ENCODE measurements at places on chromosomes 7 and 10.

DNA sequence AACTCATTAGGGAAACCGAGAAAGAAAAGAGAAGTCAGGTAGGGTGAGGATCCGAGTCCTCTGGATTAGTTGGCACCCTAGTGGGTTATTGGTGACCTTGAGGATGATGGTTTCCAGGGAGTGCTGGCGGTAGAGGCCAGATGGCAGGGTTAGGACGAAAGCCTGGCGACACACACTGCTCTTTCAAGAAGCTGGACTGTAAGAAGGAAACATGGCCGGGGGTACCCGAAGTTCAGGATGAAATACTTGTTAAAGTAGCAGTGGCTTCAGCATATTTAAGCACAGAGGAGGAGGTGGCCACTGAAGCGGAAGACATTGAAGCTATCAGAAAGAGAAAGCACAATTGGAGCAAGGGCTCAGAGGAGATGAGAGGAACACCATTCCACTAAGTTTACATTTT is 224.6 kb downstream of the RELN start:
- no peak for DNase-seq

DNA sequence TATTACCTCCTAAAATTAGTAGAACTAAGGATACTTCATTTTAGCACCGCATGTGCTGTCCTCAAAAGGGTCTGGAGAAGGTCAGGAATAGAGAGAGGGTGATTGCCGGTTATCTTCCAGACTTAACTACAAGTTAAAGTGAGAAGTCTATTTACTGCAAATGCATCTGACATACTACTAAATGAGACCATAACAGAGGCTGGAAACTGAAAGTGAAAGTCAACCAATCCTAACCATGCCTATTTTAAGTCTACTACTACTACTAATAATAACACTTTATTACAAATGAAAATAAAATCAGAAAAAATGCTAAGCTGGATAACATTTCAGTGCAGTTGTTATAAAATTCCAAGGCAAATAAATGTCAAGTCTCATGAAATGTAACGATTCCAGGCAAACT is 244.7 kb downstream of the KIF20B start:
- DNase-seq, result no peak

- no peak for DNase-seq
Observed at GRCh38 chr10:47061776-47062175, 150.5 kb downstream of the PTPN20 start.

DNA sequence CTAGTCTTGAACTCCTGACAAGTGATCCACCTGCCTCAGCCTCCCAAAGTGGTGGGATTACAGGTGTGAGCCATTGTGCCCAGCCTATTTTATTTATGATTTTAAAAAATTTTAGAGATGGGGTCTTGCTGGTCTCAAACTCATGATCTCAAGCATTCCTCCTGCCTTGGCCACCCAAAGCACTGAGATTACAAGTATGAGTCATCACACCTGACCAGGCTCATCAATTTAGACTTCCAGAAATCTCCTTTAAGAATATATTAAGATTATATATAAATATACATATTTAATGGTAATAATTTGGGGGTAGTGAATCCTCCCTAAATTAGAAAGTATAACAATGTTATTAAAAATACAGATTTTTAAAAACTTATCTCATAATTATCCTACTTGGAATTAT is 29.1 kb downstream of the LAMB1 start:
- DNase-seq, result no peak

GRCh38 chr10:110756876-110757275 is 112.7 kb downstream of the RBM20 start:
- no peak for DNase-seq

GRCh38 chr7:43362652-43363034 is 220.3 kb upstream of the STK17A start:
- no peak for DNase-seq

- no peak for DNase-seq
Observed at GRCh38 chr10:33519130-33519860, 184.8 kb upstream of the NRP1 start.

- no peak for DNase-seq
Observed at GRCh38 chr7:45606931-45607330, 32.8 kb downstream of the ADCY1 start.

DNA sequence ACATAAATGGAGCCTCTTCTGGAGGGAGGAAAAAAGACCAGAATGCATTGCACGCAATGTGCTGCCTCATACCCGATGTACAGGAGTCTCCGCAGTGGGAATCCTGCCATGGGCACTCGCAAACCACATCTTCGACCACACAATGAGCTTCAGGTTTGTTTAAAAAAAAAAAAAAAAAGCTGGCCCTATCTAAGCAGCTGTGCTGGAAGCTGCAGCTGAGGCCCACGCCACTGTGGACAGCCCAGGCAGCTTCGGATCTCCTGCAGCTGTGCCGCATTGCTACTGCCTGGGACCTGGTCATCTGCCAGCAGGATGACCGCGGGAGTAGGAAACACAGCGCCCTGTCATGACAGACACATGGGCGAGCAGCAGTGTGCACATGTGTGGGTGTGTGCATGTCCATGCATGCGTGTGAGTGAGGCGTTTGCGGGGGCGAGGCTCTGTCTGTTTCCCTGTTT is 26.0 kb downstream of the EN2 start:
- DNase-seq, result no peak

- DNase-seq, result no peak
Observed at GRCh38 chr7:80316811-80317210, 182.2 kb downstream of the GNAI1 start.

- no peak for DNase-seq
Observed at GRCh38 chr7:106236065-106236464, 48.7 kb downstream of the NAMPT start.

- DNase-seq, result no peak
Observed at GRCh38 chr7:131352032-131352431, 24.4 kb downstream of the MKLN1 start.

DNA sequence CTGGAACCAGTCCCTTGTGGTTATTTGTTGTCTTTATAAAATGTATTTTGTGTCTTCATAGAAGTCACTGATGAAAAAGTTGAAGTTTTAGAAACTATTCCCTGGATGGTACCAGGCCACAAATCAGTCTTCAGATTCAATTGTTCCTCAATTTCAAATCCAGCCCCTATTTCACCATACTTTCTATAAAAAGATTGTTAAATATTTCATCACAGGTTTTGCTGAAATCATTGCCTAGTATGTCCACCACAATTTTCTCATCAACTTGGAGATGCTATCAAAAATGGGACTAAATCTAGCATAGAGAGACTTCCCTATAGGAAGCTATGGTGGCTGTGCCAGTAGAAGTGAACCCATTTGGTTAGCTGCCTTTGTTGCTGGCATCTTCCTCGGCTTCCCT is 118.5 kb downstream of the RAB18 start:
- DNase-seq, result no peak

DNA sequence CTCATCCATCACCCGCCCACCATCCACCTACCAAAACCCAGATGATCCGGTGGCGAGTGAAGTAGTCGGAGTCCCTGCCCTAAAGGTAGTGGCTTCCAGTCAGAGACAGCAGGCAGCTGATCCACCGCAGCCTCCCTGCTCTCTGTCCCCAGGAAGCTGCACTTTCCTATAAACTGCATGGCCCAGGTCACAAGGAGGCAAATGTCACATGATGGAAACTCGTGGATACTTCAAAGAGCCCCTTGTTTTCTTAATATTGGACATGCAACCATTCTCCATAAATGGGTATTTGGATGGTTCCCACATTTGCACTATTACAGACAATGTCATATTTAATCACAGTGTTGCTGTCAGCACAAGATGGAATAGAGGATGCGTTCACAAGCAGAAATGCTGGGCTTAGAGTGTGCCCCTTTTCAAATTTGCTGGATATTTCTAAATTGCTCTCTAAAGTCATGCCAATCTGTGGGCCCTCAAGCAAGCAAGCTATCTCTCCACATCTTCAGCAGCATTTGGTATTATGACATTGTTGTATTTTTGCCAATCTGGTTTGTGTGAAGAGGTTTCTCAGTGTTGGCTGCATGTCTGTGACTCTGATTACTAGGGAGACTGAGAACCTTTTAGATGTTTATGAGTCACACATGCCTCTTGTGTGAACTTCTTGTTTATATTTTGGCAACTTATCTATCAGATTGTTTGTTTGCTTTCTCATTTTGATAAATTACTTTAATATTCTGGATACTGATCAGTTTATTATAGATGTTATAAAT is 822.0 kb downstream of the TNS3 start:
- no peak for DNase-seq

GRCh38 chr7:142817506-142817905 is 37.4 kb upstream of the EPHB6 start:
- DNase-seq, result no peak

DNA sequence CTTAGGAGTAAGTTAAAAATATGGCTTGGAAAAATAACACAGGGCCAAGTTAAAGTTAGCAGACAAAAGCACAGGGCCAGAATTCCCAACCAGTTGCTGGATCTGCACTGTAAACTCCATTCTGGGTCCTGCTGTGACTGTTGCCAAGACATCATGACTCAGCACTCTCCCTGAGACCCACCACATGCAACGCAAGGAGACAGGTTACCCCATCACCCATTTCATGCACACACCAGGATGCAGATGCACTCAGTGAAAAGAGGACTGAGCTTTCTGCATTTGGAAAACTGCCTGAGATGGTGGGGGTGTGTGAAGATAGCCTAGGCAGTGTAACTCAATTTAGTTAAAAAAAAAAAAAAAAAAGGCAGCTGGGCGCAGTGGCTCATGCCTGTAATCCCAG is 97.6 kb upstream of the ZNF438 start:
- DNase-seq, result no peak

DNA sequence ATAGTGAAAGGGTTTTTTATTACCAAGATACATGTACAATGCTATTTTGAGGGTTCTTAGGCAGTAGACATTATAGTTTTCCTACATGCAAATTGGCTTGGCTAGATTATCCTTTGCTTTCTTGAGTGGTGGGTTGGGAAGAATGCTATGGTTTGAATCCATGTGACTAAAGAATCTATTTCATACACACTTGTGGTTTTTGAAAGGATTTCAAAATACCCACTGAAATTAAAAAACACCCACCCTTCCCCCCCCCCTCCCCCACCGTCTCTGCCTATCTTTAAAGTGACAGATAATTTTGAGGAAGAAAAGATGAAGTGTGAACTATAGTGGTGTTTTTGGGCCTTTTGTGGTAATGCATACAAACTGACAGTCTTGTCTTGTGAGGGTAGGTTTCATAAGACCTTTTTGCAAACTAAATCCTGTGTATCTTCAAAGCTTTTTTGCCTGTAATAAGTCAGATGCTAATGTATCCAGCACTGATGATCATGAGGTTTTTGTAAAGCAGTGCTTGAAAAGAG is 90.9 kb downstream of the TPST1 start:
- DNase-seq, result no peak

GRCh38 chr10:69897432-69897831 is 95.7 kb downstream of the COL13A1 start:
- no peak for DNase-seq

DNA sequence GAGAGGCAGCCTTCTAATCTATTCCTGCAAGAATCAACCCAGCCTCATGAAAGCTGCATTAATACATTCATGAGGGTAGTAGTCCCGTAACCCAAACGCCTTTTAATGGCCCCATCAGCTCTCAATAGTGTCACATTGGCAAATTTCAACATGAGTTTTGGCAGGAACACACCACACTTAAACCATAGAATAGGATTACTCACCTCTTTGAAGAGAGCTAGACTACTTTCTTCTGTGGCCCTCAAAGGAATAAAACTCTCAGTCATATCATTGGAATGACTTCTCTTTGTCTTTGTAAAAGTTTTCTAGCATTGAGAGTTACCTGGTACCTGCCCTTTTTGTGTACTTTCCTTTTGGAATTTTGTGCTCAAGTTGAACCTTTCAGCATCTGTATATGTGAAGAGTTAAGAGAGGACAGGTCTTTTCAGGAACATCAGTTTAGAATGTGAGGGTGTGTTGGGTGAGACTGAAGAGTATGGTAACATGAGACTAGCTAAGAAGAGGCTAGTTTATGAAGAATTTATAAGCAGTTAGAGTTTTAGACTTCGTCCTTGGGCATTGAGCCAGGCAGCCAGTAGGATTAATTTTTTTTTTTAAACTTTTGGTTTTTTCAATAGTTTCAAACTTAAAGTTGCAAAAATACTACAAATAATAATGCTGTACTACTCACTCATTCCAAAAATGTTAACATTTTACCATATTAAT is 92.6 kb downstream of the MLLT10 start:
- no peak for DNase-seq

GRCh38 chr7:36032361-36032818 is 120.7 kb upstream of the EEPD1 start:
- no peak for DNase-seq

GRCh38 chr10:103572347-103573204 is 79.1 kb downstream of the NEURL1 start:
- DNase-seq, result no peak

- DNase-seq, result no peak
Observed at GRCh38 chr7:102287981-102288278, 1.3 kb downstream of the SH2B2 start.

- DNase-seq, result no peak
Observed at GRCh38 chr10:124001391-124002148, 91.8 kb downstream of the CHST15 start.

- no peak for DNase-seq
Observed at GRCh38 chr7:44377681-44378421, 52.5 kb upstream of the CAMK2B start.

DNA sequence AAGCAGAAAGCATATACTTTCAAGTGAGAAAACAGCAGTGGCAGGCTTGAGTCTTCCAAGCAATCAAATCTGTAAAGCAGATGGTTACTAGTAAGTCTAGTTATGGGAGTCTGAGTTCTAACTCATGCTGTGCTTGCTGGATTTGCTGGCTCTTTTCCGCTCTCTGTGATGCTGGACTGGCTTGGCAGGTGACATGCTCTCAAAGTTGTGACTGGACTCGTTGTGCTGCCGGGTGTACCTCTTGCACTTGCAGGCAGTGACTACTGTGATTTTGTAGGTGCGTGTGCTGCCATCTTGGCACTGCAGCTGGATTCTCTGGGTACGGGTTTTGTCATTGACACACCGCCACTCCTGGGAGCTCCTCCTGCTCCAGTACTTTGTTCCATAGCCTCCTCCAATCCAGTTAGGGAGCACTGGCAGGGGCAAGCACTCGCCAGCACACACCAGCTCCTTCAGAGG is 3.1 kb downstream of the SOSTDC1 start:
- no peak for DNase-seq

- no peak for DNase-seq
Observed at GRCh38 chr10:7945469-7946187, 108.9 kb upstream of the GATA3 start.

- no peak for DNase-seq
Observed at GRCh38 chr7:158248816-158249215, 338.8 kb downstream of the PTPRN2 start.

- DNase-seq, result no peak
Observed at GRCh38 chr10:47060356-47060755, 149.1 kb downstream of the PTPN20 start.

GRCh38 chr10:22491480-22491879 is 146.2 kb downstream of the SPAG6 start:
- DNase-seq, result no peak

DNA sequence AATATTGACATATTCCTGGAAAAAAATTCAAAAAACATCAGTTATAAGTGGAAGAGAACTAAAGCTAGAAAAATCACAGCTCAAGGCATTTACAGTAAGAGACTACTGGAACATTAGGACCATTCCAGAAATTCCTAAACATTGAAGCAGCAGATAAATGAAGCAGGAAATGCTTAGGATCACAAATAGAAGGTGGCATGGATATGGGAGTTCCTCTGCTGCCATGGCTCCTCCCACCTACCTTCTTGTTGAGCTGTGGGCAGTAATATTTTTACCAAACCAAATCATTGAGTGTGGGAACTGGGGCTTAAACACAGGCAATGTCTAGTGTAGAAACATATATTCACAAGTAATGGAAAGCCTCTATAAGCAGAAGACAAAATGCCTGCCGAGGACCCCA is 292.8 kb downstream of the ANKRD7 start:
- no peak for DNase-seq

Measured in NCI-H187 treated with DMSO at 0.1 percent for 48 hours (cell line).